ENCODE measurements at places on chromosomes 5 and 9.

- DNase-seq = no peak
Measured at GRCh38 chr9:136915632-136916329, 28.8 kb downstream of the FBXW5 start.

DNA sequence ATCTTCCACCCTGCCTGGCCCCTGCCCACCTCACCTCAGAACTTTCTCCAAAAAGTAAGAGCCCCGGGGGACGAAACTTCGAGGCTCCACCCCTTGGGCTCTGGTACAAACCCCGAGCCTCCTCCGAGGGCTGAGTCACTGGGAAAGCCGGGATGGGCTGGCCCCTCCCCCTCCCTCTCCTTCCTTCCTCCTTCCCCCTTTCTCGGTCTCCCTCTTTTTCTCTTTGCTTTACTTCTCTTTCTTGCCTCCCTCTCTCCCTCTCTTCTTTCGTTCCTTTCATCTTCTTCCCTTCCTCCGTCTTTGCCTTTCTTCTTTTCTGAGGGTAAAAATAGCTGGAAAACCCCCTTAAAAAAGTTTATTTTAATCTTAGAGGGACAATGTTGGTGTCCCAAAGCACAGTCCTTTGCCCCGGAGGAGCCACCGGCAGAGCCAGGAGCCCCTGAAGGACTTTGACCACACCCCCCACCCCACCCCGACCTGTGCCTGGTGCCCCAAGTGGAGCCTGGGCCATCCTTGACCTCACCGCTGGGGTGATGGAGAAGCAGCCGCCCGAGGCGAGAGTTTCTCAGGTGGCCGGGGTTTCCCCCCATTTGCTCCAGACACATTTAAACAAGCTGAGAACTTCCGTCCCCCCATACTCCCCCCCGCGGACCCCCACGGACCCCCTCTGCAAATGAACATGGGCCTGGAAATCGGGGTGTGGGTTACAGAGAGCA, 5.7 kb upstream of the NOTCH1 start:
- DNase-seq = peak; percentile 97

GRCh38 chr9:134287591-134288491, 38.4 kb upstream of the RXRA start:
- DNase-seq = peak; percentile 77

- no peak for DNase-seq
Measured at GRCh38 chr5:126219616-126220015, 203.6 kb upstream of the GRAMD2B start.

DNA sequence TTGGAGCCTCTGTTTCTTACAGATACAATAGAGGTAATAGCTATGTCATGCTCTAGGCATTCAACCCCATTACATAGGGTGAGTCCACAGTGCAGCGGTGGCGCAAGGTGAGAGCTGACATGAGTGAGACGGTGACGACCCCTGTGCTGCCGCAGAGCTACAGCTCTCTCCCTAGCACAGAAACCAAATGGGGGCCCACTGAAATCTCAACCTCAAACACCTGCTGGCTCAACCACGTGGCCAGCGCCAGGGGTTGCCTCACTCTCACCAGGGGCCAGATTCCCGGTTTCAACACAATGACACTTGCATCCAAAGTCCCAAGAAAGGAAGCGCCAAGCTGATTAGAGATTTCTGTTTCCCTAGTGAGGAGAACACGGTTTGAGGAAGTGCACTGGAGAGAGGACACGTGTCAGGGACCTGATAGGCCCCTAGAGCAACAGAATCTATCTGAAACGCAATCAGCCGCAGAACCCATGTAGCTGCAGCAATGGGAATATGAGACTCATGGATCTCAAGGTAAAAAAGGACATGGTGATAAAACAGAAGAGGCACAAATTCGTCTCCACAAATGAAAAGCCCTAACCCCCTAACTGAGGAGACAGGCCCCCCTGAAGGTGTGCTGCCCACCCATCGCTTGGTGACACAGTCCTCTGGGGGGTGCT, 114.3 kb downstream of the CRB2 start:
- DNase-seq = no peak

DNA sequence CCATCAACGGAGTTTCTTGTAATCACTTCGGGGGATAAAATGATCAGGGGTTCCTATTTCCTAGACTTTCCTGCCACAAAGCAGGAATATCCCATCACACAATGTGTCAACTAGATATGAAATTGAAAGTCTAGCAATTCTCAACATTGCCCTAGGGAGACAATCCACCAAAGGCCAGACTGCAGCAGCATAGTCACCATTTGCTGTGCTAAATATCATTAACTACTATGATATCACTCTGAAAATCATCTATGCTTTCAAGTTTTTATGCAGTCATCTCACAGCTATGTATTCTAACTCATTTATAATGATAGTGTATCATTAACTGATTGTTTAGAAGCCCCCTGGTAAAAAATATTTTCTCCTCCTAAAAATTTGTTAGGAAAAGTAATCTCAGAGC, 342.6 kb upstream of the CDH6 start:
- DNase-seq = no peak

GRCh38 chr5:145429170-145429569, 406.0 kb downstream of the PRELID2 start:
- no peak for DNase-seq

DNA sequence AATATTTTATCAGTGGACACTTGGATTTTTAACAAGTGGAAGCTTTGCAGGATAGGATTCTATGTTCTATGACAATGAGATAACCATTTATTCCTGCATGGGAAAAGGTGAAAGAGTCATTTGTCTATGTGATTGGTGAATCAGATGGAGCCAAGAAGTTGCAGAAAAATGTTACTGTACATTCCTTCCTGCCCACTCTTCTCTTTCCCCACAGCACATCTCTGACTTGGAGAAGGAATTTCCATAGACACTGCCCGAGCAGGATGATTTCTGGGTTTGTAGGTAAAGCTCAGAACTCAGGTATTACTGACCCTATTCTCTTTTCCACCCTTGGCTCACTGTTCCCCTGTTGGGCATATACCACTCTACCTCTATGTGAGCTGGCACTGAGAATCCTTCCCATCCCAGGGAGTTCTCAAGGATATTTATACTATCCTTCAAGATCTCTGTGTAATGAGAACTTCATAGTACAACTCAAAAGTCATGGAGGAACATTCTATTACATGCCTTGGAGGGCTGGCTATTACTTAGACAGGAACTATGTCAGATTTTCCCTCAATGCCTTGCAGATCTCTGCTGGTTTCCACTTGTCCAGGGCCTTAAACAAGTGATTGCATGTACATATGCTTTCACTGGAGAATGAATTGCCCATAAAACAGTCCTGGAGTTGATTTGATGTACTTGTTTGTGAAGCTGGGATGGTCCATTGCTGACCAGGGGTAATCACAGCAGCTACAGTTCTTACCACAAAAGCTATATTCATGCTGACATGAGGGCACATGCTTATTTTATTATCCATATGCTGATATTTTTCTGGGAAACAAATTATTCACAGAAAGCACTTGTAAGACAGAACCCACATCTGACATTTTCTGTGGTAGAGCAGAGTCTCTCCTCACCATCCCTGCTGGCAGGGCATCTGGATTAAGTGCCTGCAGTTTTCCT, 24.1 kb downstream of the SLC1A3 start:
- DNase-seq = no peak

DNA sequence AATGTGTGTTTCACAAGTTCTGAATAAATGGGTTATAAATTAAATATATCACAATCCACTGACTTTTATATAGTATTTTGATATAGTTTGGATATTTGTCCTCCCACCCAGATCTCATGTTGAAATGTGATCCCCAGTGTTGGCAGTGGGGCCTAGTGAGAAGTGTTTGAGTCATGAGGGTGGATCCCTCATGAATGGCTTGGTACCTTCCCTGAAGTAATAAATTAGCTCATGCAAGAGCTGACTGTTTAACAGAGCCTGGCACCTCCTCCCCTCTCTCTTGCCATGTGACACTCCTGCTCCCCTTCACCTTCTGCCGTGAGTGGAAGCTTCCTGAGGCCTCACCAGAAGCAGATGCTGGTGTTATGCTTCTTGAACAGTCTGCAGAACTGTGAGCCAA, 127.9 kb upstream of the PALM2AKAP2 start:
- DNase-seq = no peak

DNA sequence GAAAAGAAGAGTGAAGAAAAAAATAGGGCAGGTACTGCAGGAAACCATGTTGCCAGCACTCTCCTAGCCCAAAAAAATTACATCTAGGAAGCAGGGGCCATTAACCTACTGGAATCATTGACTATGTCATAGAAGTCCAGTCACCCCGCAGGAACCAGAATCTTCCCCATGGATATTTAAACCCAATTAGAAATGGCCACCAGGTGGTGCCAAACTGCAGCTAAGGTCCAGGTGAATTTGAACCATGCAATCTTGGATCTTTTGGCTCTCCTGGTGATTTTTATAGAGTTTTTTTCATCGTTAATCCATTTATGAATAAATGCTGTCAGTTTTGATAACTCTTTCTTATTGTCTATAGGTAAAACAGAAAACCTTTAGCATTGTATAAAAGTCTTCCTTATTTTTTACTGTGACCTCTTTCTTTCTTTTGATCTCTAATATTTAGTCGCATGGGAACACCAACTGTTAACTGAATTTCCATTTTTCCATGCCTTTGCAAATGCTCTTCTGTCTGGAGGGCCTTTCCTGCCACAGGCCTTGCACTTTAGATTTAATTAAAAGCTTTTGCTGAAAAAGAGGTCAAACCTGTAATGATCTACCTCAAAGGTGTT, 147.5 kb upstream of the FGF10 start:
- peak; percentile 49 for DNase-seq

GRCh38 chr9:96674906-96675538, 19.9 kb upstream of the PRXL2C start:
- DNase-seq = no peak

DNA sequence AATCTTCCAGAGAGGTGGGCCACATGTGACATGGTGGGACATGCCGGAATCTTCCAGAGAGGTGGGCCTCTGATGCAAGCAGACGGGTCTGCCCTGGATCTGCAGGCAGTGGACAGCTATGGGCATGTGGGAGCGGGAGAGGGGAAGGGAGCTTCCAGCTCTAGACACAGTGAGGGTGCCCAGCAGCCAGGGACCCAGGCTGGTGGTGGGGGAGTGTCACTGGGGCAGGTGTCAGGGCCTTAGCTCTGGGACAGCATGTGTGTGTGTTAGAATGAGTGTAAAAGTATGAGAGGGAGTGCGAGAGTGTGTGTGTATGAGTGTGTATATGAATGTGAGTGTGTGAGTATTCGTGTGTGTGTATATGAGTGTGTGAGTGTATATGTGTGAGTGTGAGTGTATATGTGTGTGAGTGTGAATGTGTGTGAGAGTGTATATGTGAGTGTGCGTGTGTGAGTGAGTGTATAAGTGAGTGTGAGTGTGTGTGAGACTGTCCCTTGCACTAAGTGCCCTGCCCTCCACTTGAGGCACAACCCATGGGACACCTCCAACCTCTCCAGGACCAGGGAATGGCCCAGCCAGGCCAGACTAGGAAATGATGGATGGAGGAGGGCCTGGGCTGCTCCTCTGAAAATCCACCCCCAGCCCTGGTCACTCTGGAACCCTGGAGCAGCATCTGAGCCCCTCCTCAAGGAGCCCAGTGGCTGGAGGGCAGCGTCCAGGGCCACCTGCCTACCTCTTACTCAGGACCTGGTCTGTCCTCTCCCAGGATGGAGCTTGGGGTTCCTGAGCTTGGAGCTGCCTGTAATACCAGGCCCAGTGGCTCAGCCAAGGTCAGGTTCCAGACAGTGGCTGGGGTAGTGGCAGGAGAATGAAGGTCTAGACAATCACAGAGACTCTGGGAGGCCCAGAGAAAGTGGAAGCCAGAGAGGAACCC, 122.2 kb downstream of the C9orf50 start:
- DNase-seq = peak; percentile 28

DNA sequence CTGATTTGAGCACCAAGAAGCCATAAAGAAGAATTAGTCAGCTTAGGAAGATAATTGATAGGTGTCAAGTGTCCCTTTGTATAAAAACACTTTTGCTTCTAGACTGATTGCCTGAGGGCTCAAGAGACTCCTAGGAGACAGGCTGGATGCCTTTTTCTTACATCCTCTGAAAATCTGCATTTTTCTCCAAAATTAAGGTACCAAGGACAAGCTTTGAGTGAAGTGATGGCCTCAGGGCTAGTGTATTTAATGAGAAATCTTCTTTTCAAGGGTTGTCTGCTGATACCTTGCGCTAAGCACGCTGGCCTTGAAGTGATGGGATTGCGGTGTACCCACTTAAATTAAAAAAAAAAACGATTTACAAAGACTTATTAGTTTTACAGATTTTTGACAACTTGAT, 304.0 kb downstream of the TLR4 start:
- DNase-seq = no peak
